ENCODE measurements at places on chromosomes 7 and 10. TPM values are rescaled to one million over a fixed set of nuclear protein-coding genes. Genes with fewer than 3 reads are reported as not detected.

DNA sequence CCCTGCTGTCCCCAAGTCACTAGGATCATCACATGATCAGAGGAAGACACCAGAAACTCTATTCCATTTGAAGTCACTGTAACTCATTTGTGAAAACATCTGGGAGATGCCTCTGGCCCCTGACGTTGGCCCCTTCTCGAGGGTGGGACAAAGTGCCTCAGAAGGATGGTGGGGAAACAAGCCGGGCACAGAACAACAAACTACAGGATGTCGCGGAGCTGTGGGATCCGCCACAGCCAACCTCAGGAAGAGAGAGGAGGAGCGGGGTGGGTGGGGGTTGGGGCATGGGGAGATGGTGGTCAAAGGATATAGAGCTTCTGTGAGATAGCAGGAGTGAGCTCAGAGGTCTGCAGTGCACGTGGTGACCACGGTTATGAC lies 265.6 kb upstream of the TCERG1L start:
- no peak for DNase-seq

- peak; percentile 33 for DNase-seq
These were observed 760 bp downstream of the THNSL1 start for GRCh38 chr10:25017154-25017590.

DNA sequence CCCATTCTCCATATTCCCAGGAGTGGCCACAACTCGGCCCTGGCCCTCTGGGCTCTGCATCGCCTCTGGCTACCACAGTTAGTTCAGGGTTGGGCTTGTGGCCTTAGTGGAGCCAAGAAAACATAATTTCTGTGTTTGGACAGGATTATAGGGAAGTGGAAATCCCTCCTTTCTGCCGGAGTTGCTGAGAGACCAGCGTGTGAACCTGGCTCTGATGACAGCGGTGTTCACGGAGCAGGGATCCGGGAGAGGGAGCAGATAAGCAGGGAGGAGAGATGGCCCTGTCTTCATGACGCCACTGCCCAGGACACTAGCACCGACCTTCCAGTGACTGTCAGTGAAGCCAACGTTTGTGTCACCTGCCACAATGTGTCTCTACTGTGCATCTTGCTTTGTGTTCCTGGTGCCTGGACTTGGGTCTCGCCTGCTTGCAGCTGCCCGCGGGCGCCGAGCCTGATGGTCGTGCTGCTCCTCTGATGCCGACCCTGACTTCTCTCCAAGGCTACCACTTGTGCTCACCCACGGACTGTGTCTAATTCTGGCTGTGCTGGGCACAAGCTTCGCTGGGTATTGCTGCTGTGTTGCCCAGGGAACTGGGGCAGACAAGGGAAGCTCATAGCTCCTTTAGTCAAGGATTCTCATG lies 67.0 kb upstream of the VIPR2 start:
- no peak for DNase-seq

The PRSS58 gene
- total RNA-seq, result not detected

The EPHA1 gene
- total RNA-seq, result 4.3 TPM

DNA sequence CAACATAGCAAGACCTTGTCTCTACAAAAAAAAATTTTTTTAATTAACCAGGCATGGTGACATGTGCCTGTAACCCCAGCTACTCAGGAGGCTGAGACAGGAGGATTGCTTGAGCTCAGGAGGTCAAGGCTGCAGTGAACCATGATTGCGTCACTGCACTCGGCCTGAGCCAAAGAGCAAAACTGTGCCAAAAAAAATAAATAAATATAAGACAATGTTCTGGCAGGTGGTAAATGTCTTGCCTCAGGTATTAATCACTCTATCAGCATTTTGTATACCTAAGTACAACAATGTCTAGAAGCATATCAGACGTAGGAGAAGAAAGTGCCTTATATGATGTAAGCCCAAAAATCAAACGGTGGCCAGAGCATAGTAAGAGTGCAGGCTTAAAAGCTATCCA lies 427.8 kb upstream of the C7orf33 start:
- no peak for DNase-seq

Data from activated CD4-positive, alpha-beta memory T cell treated with anti-CD3 and anti-CD28 coated beads for 36 hours (primary cell).